ENCODE measurements at places on chromosomes 2 and 18.

GRCh38 chr2:164697688-164698461 lies 76.6 kb upstream of the GRB14 start:
- DNase-seq, result no peak

GRCh38 chr2:221176667-221177066 lies 395.4 kb downstream of the EPHA4 start:
- DNase-seq, result no peak

DNA sequence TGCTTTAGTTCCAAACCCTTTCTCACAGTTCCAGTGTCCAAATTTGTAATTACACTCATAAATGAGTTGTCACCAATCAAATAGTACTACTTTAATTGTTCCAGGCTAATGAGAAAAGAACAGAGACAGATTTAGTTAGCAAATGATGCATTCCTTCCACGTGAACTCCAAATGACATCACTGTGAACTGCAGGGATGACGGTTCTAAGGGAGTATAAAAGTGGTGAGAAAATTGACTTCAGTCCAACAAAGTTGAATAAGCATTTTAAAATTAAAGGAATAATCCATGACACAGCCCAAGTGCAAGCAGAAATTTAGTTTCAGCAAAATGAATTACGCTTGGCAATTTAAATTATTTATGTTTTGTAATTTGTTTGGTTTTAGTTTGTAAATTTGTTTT lies 102.0 kb upstream of the LRATD1 start:
- no peak for DNase-seq

DNA sequence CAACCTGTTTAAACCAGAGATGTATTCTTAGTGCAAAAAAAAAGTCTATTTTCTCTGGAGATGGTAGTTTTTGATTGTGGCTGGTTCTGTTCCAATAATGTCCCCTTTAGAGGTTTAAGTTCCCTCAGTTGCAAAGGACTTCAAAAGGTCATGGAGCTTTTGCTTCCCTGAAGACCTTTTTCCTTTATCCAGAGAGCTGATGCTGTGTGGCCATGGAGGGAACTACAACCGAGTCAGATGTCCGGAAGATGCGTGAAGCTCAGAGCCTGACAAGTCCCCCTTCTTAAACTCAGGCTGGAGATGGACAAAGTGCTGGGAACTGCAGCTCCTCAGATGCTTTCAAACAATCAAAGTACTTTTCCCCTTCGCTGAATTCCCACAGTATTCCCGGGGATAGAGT lies 176.1 kb downstream of the TMEM18 start:
- DNase-seq, result no peak

DNA sequence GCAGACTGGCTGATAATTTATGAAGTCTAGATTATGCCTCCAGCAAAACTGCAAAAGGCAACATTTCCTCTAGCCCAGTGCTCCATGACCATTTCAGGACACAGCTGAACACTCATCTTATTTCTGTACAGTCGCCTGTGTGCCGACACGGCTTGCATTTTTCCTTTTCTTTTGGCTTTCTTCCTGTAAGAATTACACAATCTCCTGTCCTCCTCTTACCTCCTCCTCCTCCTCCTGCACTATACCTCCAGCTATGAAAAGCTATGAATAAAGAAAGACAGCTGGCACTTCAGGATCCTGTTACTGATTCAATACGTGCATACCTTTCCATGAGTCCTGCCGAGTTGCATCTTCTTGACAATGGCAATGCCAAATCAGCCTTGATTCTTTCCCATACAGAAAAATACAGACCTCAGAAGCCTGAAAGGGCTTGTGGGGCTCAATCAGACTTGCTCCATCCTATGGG lies 32.2 kb upstream of the TRIB2 start:
- DNase-seq, result no peak

- no peak for DNase-seq
These were observed 104.1 kb downstream of the ESCO1 start for GRCh38 chr18:21496277-21496835.

- DNase-seq, result no peak
These were observed 205.6 kb downstream of the RTP5 start for GRCh38 chr2:242075168-242075567.

DNA sequence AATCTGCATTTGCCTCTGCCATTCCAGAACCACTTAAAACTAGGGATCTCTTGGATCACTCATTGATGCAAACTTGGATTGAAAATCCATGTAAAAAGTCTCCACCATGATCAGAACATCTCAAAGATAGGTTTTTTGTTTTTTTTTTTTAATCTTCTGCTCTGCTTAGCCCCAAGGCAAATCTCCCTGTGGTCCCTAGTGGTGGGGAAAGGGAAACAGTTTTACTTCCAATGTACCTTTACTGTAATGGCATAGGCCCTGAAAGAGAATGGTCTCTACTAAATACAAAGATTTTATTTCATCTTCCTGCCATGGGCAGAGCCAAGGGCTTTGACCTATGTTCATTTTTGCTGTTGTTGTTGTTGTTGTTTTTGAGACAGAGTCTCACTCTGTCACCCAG lies 78.4 kb downstream of the KANSL1L start:
- DNase-seq, result no peak

GRCh38 chr2:179596018-179596417 lies 265.4 kb downstream of the ZNF385B start:
- no peak for DNase-seq

GRCh38 chr2:64063924-64064331 lies 44.7 kb upstream of the VPS54 start:
- DNase-seq, result no peak

DNA sequence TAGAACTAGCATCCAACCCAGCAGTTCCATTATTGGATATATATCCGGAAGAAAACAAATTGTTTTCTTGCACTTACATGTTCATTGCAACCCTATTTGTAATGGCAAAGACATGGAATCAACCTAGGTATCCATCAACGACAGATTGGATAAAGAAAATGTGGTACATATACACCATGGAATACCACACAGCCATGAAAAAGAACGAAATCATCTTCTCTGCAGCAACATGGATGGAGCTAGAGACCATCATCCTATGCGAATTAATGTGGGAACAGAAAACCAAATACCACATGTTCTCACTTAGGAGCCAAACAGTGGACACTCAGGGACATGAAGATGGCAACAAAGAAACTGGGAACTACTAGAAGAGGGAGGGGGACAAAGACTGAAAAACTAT lies 352.7 kb downstream of the CDH2 start:
- no peak for DNase-seq

GRCh38 chr2:119546447-119546767 lies 2.2 kb downstream of the CFAP221 start:
- no peak for DNase-seq

- DNase-seq, result no peak
These were observed 16.6 kb downstream of the TSPYL6 start for GRCh38 chr2:54239427-54239826.

DNA sequence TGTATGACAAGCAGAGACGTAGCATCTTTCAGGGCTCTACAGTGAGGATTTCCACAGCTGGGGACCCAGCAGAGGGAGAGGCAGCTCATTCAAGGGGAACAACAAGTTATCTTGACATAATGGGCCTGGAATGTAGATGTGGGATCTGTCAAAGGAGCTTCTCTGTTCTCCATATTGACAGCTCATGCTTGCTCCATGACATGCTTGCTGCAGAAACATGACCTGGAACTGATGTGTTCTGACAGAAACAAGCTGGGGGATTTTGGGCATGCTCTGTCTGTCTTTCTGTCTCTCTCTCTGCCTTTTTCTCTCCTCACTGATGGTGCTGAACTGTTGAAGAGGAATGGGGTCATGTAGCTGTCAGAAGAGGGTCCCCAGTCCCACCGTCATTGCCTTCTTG lies 79.6 kb downstream of the MMADHC start:
- DNase-seq, result no peak

DNA sequence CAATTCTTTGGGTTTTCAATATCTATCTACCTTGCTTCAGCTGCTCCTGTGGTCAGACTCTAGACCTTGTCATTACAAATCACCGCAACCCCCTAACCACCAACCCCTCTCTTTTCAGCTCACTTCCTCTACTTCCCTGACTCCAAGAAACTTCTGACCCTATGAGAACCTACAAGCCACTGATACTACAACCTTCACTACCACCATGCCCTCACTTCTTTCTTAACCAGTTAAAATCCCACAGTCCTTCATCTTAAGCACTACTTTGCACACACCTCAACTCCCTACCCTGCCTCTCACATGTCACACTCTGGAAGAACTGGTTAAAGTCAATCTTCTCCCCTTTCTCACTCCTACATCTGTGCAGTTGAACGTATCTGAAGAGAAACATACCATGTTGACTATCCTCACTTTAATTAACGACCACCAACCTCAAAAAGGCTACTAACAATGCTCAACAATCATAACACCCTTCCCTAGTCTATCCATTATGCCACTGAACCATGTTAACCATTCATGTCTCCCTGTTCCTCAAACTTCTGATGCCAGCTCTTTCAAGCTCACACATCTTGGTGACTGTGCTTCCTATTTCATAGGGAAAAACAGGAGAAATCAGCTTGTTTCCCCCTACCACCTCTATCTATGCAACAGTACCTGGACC lies 12.6 kb downstream of the EIF2AK3 start:
- peak; percentile 30 for DNase-seq

DNA sequence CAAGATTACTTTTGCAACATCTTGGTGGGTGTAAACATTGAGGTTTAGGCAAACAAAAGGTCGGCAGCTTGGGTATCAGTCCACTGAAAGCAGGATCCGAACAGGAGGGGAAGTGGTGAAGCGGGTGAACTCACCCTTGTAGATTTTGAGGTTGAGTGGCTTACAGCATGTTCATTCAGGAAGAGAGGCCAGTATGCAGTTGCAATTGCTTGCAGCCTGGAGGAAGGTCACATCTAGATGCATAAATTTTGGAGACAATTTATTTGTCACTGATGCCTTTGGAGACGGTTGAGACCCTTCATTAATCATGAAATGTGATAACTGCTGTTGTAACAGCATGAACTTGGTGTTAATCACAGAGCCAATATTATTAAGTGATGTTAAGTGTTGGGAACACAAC lies 131.1 kb downstream of the LTBP1 start:
- no peak for DNase-seq

DNA sequence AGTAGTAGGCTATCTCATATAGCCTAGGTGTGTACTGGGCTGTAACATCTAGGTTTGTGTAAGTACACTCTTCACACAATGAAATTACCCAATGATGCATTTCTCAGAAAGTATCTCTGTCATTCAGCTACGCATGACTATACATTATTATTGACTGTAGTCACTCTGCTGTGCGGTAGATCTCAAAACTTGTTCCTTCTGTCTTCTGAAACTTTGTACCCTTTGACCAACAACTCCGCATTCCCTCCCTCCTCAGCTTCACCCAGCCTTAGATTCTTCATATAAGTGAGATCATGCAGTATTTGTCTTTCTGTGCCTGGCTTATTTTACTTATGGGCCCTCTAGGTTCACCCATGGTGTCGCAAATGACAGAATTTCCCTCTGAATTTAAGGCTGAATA lies 49.0 kb downstream of the TAF1B start:
- no peak for DNase-seq

GRCh38 chr18:14976736-14977430 lies 228.9 kb downstream of the ANKRD30B start:
- no peak for DNase-seq

- no peak for DNase-seq
These were observed 14.1 kb downstream of the CEP68 start for GRCh38 chr2:65070172-65070830.
